Right cardiac atrium (tissue), 5 donors: ENCODE measurements at places on chromosomes 3 and 15. TPM values are rescaled to one million over a fixed set of nuclear protein-coding genes. Genes with fewer than 3 reads are reported as not detected.

The LINGO1 gene
- total RNA-seq, result 8.1 TPM

The SH2D7 gene
- not detected for total RNA-seq

The TMEM108 gene
- 20.3 TPM for total RNA-seq

The ISG20 gene
- total RNA-seq, result 5.3 TPM

The NR1I2 gene
- total RNA-seq, result not detected

The VEPH1 gene
- 0.26 TPM for total RNA-seq

The TRAIP gene
- 1.2 TPM for total RNA-seq
